NCI-H526 (cell line): ENCODE measurements at places on chromosomes 1 and 21.

DNA sequence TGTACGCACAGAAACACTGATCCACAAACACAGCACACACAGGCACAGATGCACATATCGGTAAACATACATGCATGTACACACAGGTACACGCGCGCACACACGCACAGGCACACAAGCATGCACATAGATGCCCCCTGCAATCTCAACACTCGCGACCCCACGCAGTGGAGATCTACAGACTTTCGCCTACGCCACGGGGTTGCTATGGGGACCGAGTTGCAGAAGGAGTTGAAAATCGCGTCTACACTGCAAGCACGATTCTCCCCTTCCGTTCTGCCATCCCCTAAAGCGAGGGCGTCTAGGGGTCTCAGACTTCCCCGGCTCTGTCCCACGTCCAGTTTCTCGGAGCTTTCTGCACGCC is 826 bp downstream of the TRIM17 start:
- DNase-seq: no peak

DNA sequence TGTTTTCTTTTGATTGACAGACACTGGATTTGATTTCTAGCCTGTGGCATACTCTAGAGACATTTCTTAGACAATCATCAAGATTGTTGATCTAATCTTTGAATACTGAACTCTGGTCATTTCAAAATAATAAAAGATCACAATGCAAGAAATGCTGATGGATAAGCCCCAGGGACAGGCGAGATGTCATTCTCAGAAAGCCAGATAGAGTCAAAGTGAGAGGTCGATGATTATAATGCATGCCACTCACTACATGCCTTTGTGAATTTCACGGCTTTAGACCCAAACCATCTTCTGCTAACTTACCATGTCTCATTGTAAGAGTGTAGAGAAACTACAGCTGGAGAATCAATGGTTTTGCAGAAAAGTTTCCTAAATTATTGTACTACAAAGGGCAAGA is 257.1 kb downstream of the DYRK1A start:
- no peak for DNase-seq

- DNase-seq: no peak
These were observed 17.3 kb downstream of the PI4KB start for GRCh38 chr1:151309811-151310323.

- DNase-seq: no peak
These were observed 375.8 kb downstream of the NCAM2 start for GRCh38 chr21:21373969-21374368.

DNA sequence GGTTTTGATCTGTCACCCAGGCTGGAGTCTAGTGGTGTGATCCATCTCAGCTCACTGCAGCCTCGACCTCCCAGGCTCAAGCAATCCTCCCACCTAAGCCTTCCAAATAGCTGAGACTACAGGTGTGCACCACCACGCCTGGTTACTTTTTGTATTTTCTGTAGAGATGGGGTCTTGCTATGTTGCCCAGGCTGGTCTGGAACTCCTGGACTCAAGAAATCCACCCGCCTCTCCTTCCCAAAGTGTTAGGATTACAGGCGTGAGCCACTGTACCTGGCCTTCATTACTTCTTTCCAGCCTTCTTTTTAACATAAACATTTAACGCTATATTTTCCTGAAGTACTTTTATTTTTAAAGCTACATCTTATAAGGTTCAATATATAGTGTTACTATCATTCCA is 18.4 kb upstream of the HMGCL start:
- DNase-seq: no peak

- DNase-seq: no peak
These were observed 4.3 kb downstream of the CR1 start for GRCh38 chr1:207500306-207500705.

DNA sequence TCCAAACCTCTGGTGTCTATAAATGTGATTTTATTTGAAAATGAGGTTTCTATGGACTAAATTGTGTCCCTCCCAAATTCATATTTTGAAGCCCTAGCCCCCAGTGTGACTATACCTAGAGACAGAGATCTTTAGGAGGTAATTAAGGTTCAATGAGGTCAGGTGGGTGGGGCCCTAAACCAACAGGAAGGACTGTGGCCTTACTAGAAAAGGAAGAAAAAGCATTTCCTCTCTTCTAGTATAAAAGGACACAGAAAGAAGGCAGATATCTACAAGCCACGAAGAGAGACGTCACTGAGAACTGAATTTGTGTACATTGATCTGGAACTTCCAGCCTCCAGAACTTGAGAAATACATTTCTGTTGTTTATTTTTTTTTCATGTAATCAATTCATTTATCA is 123.1 kb upstream of the RUNX1 start:
- DNase-seq: no peak

DNA sequence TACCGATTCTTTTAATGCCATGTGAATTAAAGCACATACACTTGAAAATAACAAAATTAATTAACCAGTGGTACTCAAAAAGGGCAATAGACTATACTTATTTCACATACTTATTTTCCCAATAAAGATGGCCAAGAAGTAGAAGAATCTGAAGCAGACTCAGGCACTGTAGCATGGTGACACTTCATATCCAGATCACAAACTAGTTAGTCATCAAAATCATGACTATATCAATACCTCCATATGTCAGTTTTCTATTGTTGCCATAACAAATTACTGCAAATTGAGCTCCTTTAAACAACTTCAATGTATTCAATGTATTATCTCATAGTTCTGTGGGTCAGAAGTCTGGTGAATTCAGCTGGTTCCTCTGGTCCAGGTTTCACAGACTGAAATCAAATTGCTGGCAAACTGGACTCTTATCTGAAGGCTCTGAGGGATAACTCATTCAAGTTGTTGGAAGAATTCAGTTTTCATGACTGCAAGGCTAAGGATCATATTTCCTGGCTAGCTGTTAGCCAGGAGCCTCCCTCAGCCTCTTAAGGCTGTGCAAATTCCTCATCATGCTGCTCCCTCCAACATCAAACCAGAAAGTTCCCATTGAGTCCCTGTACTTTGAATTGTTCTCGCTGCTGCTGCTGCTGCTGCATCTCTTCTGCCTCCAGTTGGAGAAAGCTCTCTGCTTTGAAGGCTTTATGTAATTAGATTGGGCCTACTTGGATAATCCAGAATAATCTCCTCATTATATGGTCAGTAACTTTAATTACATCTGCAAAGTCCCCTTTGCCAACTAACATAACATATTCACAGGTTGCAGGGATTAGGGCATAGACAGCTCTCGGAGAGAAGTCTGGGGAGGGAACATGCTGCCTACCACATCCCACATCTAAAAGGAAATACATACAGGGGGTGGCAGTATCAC is 91.5 kb downstream of the MRPL39 start:
- no peak for DNase-seq
